Stimulated activated CD8-positive, alpha-beta memory T cell treated with anti-CD3 and anti-CD28 coated beads, Interleukin-2, amount 100 ng/mL, for 48 hours (primary cell): ENCODE measurements at places on chromosomes 11 and 22.

DNA sequence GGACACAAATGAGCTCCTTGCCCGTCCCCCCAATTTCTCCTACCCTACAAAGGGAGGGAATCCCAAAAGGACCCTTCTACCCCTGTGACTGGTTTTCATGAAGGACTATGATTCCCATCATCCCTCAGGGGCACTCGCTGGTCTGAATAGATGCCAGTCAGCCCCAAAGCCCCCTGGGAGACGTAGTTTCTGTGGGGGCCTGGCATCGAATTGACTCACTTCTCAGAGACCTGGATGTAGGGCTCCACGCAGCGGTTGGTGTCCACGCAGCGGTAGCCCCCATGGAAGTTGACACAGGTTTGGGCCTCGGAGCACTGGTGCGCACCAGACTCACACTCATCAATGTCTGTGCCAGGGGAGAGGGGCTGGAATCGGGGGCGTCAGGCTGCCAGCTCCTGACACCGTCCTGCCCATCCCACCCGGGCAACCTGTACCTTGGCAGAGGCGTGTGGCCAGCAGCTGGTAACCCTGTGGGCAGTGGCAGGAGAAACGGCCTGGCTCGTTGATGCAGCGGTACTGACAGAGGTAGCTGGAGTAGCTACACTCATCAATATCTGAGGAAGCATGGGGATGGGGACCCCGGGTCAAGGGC, 4.4 kb downstream of the EFEMP2 start:
- DNase-seq: no peak

DNA sequence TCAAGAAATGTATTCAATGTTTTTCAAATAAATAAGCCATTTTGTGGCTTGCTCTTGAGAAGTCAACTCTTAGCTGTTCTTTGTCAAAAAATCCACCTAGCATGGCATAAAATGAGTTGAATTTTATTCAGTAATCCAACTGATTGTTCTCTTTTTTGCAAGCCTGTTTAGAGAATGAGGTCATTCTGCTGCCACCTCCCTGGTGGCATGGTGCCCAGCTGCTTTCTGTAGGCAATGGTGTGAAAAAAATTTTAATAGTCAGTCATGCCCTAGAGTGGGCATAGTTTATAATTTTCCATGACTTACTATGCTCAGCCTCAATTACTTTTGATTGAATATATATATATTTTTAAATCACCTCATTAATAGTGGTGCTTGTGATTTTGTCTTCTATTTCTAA, 177.2 kb downstream of the INSC start:
- no peak for DNase-seq

DNA sequence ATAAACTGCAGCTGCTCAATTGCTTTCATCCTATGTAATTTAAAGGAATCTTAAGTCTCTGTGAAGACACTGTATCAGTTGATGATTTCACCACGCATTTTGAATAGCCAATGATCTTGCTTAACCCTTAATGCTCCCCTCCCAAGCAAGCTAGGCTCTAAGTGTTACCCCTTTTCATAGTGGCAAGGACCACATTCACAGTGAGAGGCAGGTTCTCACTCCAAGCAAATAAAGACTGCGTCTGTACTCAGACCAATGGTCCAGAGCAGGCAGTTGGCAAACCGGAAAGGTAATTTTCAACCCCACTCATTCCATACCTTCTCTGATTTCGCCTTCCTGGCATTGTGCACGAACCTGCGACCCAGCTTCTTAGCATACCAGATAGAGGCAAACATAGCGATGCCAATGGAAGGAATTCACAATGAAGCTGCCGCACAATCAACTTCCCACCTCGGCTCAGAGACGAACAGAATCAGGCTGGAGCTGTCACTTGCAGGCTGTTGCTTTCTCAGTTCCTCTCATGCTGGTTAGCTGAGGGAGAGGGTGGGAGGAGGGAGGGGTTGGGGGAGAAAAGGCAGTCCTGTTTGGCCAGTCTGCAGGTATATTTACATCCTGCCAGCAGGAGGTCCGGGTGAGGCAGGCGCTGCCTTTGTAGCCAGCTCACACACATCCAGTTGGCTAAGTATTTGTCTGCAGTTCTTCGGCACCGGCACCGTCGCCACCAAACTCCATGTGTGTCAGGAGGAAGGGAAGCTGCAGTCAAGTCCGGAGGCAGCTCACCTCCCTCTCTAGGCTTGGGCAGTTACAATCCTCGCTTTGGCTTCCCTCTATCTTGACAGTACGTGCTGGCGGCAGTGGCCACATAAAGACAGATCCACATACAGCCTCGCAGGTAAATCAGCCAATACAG, 1151.2 kb upstream of the CCDC90B start:
- DNase-seq: no peak

GRCh38 chr11:86140334-86140990, 71.6 kb upstream of the PICALM start:
- DNase-seq: no peak

- no peak for DNase-seq
Observed at GRCh38 chr11:78961247-78961646, 386.6 kb upstream of the NARS2 start.

GRCh38 chr11:27455667-27456066, 16.9 kb downstream of the LGR4 start:
- DNase-seq: no peak

- no peak for DNase-seq
Observed at GRCh38 chr11:76699451-76700091, 29.0 kb upstream of the LRRC32 start.

DNA sequence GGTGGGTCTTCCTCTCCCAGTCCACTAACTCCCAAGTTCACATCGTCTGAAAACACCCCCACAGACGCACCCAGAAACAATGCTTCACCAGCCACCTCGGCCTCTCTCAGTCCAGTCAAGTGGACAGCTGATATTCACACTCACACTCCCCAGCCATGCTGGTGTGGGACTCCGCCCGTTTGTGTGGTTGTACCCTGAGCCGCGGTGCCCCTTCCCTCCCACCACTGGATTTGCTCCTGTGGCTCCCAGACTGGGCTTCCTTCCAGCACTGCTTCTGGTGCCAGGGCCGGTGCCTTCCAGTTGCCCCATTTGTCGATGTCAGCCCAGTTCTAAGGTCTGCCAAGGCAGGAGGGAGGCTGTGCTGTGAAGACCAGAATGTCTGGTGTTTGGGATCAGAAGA, 37.9 kb upstream of the PLET1 start:
- DNase-seq: no peak

- DNase-seq: no peak
Observed at GRCh38 chr11:72642043-72642883, 32.0 kb downstream of the PDE2A start.

- no peak for DNase-seq
Observed at GRCh38 chr11:34298871-34299270, 58.9 kb downstream of the ABTB2 start.

DNA sequence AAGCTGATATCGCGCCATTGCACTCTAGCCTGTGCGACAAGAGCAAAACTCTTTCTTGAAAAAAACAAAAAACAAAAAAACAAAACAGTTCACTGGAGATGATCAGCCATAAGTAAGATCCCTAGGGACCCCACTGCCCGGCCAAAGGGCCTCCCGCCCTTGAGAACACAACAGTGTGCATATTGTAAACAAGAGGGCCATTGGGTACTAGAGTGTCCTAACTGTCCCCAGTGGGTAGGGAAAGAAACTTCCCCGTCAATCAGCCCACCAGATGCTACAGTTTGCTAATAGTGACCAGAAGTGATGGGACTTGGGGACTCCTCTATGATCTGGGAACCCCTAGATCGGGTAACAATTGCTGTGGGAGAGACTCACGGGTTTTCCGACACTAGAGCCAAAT, 3.7 kb upstream of the ACY3 start:
- DNase-seq: no peak

DNA sequence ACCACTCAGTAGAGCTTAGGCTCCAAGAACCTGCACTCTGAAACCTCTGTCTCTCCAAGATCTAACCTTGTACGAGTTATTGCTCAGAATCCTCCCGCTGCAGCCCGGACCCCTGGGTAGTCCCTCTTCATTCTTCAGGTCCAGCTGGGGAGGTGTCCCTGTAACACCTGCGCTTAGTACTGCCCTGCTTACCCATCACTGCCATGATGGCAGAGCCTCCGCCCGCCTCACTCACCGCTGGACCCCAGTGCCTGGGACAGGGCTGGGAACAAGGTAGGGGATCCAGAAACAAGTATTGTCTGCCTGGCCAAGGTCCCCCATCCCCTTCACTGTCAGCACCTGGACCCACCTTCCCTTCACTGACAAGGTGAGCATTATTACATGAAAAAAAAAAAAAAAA, 50.3 kb downstream of the THAP12 start:
- no peak for DNase-seq

- peak; percentile 43 for DNase-seq
Observed at GRCh38 chr11:67486481-67487195, 3.8 kb downstream of the AIP start.

- DNase-seq: no peak
Observed at GRCh38 chr11:83449338-83449913, 163.3 kb upstream of the CCDC90B start.

- no peak for DNase-seq
Observed at GRCh38 chr11:104256525-104256924, 92.6 kb upstream of the PDGFD start.

DNA sequence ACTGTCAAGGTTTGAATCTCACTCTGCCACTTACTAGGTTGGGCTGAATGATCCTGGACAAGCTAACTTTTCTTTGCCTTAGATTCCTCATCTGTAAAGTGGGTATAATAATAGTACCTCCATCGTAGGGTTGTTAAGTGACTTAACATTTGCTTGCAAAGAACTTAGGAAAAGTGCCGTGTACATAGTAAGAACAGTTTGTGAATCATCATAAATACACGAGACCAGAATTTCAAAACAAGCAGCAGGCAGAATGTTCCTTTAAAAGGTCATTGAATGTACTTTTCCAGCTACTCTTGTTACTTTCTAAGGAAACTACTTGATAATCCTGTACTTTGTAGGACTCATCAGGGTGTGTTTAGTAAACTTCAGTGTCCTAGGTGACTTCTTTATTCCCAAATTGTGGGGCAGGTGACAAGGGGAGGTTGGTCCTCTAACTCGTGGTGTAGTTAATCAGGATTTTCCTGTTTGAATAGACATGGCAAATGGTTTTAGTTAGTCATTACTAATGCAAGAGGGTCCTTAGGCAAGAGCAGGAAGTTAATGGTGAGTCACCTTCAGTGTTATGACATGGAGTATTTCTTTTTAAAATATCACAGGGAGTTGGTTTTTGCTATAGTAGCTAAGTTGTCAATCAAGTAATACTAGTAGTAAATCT, 67.9 kb downstream of the YAP1 start:
- DNase-seq: no peak

DNA sequence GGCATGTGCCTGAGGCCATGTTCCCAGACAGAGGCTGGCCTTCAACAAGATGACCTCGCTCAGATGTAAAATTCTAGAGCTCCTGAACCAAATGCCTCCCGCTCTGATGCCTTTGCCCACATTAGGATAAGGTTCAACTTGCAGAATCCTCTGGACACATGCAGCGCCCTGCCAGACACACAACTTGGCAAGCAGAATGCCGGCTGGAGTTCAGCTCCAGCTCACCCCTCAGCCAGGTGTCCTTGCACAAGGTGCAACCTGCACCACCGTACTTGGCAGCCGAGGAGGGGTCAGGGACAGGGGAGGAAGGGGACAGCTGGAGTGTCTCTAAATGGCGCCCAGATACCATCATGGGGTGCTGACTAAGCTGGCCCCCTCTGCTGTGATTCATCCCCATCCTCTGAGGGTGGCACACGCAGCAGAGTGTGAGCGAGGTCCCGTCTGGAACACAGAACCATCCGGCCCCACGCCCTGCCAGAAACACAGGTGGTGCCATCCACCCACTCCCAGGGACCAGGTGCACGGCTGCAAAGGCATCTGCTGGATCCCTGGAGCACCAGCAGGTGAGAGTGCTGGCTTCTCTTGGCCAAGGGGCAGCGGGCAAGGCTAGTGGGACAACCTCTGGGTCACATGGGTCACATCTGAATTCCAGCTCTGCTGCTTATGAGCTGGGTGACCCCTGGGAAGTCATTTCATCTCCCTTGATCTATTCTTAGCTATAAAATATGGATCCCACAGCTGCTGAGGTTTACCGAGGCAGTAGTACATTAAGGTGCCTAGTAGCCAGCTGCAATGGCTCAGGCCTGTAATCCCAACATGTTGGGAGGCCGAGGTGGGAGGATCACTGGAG, 12.8 kb downstream of the ZMAT5 start:
- no peak for DNase-seq
